ENCODE measurements at places on chromosomes 1 and 21.

DNA sequence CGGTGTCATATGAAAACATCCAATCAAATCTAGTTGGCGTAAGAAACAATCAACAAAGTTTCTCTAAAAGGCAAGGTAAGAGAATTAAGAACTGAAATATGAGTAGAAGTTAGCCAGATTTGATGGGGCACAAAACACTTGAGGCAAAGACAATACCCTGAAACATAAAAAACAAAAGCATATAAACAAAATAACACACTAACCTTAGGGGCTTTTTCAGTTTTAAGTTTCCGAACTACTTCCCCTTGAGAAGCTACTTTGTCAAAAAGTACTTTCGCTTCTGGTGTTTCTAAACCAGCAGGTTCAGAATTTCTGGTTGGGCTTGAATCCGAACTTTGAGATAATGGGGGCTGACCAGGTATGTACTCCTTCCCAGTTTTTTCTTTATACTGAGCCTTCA is 57.9 kb downstream of the EPRS1 start:
- DNase-seq = no peak

DNA sequence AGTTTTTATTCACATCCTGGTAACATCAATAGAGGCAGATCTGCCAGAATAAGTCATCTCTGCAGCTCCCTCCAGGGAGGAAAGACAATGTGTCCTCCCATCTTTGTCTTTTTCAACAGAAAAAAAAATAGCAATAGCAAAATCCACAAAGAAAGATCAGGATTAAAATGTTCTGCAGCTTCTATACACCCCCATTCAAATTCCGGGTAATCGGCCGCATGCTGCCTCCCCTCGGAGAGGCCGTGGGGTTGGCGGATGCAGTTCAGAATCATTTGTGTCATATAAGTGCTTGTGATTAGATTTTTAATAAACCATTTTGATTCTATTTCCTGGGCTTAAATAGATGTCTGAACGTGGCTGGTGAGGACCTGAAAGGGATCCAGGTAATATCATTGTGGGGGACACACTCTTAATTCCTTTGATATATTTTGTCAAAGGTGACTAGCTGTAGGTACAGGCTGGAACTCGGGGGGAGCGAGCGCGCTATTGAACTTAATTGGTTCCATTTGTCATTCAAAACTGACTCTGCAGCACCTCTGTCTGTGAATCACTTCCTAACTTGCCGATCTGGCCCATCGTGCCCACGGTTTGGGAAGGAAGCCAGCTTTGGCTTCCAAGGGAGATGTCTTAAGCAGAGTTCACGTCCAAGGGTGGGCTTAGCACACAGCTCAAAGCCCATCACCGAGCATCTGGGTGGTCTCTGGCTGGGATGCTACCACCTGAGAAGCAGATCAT is 85.6 kb upstream of the ARHGEF16 start:
- no peak for DNase-seq

GRCh38 chr1:18352636-18353265 is 128.0 kb upstream of the KLHDC7A start:
- no peak for DNase-seq

- DNase-seq = no peak
Observed at GRCh38 chr1:70319750-70320149, 34.8 kb downstream of the ANKRD13C start.

GRCh38 chr1:172054172-172054571 is 212.9 kb downstream of the DNM3 start:
- no peak for DNase-seq

GRCh38 chr1:116382321-116382720 is 9.3 kb downstream of the ATP1A1 start:
- peak; percentile 20 for DNase-seq

GRCh38 chr1:41791667-41792484 is 126.8 kb downstream of the HIVEP3 start:
- DNase-seq = no peak

DNA sequence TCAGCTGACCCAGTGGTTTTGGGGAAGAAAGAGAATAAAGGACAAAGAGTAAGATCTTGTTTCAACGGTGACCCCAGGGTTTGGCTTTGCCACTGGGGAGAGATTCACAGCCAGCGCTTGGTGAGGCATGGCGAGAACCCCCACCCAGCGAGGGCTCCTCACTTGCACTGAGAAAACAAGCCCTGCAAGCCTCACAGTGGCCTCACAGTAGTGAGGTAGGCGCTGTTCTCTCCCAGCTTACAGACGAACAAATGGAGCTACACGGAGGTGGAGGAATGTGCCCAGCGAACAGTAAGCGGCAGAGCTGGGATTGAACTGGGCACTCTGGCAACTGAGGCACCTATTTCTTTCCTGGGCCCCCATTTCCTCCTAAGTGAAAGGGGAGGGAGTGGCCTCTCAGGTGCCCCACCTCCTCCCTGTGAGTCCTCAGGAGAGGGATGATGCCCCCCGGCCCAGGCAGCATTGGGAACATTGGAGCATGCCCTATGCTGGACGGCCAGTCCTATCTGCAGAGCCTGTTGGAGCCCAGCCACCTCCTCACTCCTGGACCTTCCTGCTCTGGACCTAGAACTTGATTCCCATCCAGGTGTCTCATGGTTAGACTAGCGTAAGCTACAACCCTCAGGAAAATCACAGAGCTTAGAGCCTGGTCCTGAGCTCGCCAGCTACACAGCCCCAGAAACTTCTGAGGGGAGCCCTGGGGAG is 73.4 kb upstream of the EDN2 start:
- no peak for DNase-seq

DNA sequence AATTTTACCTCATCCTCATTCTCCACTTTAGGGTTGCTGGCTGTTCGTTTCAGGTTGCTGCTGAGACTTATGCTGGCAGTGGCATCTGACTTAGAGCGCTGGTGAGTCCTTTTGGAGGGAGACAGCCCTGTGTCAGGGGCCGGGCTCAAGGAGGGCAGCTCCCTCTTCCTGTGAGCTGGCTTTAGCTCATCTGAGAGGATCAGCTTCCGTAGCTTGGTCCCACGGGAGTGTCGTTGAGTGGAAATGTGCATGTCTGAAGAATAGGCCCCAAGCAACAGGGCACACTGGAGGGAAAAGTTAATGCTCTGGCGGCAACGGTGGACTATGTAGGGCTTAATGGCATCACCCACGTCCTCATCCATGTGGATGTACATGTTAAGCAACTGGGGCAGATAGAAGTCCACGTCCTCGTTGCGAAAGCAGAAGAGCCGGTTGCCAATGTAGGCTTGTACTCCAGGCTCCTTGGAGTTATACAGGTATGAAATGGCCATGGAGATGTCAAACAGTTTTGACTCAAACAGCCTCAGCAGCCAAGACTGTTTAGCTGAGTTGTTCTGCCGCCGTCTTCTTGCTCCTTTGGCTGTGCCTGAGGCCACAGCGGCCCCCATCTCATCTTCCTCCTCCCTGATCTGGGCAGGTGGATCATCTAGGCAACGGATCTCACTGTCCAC is 11.5 kb downstream of the PI4KB start:
- DNase-seq = no peak

DNA sequence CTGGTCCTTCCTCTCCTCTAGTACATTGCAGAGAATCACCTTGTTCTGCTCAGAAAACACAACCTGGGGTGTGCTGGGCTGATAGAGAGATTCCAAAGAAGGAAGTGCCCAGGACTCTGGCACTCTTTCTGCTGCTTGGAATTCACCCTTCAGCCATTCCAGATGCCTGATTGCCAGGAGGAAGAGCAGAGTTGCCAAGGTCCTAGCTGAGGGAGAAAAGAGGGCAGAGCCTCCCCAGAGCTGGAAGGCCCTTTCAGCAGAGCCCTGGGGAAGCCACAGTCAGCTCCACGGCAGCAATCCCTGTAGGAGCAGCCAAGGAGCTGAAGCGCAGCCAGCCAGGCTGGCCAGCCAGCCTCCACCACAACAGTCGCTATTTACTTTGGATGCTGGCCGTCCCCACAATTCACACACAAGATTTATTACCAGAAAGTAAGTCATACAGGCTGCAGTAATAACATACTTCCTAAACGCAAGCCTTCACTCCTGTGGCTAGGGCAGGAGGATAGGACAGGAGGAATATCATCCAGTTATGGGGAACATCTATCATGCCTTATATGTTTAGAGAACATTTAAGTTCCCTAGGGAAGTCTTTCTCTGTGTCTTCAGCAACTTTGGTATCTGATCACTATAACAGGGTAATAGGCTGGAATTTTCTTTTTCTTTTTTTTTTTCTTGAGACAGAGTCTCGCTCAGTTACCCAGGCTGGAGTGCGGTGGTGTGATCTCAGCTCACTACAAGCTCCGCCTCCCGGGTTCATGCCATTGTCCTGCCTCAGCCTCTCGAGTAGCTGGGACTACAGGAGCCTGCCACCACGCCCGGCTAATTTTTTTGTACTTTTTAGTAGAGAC is 36.6 kb upstream of the SLC44A3 start:
- DNase-seq = no peak

GRCh38 chr1:119091618-119092017 is 48.8 kb downstream of the WARS2 start:
- no peak for DNase-seq

DNA sequence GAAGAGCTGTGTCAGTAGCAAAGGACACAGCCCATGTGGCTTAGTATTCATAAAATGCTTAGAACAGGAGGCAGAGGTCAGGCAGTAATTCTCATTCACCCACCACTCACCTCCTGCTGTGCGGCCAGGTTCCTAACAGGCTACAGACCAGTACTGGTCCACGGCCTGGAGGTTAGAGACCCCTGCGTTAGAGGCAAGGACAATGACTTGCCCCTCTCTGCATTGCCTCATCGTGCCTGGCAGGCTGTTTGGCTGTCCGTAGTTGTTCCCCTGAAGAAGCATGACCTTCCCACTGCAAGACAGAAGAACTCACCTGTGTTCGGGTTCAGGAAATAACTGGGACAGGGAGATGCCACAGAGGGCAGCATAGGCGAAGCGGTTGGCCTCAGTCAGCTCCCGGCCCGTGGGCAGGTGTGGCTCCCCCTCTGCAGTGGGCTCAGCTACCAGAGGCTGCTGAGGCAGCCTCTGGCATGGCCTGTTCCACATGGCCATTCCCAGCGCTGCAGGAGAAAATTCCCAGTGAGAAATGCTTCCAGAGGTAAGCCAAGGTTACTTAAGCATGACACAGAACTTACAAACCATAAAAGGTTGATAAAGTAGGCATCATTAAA is 19.3 kb downstream of the TMCO4 start:
- no peak for DNase-seq

- DNase-seq = no peak
Observed at GRCh38 chr1:184802354-184803179, 47.9 kb upstream of the EDEM3 start.

GRCh38 chr1:18278946-18279345 is 171.3 kb downstream of the IGSF21 start:
- no peak for DNase-seq

- DNase-seq = no peak
Observed at GRCh38 chr1:197127246-197127912, 19.1 kb downstream of the ASPM start.

DNA sequence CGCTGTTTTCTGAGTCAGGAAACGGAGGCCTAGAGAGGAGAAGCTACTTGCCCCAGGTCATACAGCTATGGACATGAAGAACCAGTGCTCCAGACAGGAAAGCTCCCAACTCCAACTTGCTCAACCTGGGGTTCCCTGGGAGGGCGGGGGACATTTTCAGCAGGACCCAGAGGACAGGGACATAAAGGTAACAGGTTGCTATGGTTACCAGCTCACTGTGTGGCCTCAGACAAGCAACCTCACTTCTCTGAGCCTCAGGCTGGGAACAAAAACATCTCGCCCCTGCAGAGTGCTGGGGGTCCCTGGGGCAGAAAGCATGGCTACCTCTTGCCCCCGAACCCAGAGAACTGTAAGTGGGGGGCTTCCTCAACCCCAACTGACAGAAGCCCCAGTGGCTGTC is 16.1 kb downstream of the FBXO2 start:
- DNase-seq = no peak

GRCh38 chr21:42258885-42259407 is 40.0 kb downstream of the ABCG1 start:
- DNase-seq = no peak

DNA sequence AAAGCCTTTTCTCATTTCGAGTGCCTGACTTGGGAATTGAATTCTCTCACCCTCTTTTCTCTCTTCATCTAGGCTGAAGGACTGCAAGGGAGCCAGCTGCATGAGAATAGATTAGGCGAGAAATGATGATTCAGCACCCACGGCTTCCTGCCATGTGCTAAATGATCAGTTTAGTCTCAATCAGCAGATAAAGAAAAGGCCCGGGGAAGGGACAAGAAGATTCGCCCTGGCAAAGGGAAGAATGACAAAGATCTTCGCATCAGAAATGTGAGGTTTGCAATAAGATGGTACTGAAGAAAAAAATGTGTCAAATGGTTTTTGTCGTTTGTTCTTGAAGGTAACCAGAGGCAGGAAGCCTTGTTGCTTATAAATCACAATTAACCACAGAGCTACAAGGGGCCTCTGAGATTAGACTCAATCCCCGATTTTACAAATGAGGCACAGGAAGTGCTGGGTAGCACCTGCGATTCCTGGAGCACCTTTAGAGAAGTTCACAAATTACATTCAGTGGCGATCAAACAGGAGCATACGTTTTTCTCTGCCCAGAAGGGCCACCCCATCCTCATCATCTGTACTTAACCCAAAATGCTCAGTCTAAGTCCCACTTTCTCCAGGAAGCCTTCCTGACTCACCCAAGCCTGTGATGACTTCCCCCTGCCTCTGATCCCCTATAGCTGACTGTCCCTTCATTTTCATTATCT is 183.4 kb downstream of the ZNF281 start:
- DNase-seq = peak; percentile 90

DNA sequence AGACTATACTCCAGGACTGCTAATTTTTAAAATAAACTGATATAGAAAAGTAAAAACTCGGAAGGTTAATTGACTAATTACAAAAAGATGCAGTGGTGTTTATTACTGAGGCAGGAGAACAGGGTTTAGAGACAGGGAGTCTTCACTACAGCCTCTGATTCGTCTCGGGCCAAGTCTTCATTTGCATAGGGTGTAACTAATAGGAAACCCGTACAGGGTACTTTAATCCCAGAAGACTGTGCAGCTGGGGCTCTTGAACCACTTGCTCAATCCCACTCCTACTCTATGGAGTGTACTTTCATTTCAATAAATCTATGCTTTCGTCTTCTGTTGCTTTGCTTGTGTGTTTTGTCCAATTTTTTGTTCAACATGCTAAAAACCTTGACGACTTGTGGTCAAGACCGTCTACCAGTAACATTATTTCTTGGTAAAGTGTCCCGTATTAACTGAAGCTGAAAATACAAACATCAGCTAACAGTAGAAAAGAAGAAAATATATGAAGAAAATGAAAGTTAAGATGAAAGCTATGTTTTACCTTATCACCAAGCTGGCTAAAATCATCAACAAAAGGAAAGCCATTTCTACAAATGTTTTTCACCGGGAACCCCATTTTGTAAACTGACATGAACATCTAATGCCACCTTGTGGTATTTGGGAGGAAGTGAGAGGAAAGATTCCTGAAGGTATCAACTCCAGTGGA is 8.0 kb downstream of the SDHB start:
- peak; percentile 60 for DNase-seq

- no peak for DNase-seq
Observed at GRCh38 chr1:27570784-27571183, 33.2 kb downstream of the AHDC1 start.

Measured in erythroblast (primary cell).